Cardiac septum (tissue), 1 donor: ENCODE measurements at places on chromosomes 5 and 9. TPM values are rescaled to one million over a fixed set of nuclear protein-coding genes. Genes with fewer than 3 reads are reported as not detected.

The SVEP1 gene
- 6.7 TPM for total RNA-seq

DNA sequence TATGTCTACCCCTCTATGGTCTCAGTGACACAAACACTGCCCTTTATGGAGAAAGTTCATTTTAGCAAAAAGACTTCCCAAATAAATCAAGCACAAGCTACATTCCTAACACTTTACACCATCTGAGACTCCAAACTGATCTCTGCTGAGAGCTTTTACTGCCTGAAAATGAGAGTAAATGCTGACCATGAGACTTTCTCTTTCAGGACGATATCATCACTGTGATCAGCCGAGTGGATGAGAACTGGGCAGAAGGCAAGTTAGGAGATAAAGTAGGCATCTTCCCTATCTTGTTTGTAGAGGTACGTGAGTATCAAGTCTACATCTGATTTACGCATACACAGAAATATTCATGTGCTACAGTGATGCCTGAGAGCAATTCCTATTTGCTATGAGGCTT lies 67.5 kb downstream of the SH3RF2 start:
- no peak for DNase-seq

DNA sequence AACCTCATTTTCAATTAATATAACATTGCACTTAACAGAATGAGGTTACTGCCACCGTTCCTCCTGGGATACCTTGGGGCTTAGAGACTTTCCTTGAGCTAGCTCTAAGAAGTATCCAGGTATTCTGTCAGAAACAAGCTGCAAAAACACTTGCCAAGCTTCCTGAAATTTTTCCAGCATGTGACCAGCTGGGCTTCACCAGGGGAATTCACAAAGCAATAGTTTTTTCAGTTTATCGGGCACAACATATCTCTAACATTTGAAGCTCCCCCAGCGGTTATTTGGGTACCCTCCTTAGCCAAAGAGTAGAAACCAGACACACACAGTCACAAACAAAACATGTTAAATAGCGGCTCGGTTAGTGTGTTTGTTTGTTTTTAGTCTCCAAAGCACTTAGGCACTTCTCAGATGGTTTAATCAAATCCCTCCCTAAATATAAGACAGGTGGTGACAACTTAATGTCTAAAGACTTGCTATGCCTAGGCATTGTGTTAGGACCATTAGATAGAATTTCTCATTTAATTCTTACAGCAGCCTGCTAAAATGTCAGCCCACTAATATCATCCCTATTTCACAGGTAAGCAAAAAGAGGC lies 278.2 kb downstream of the GLIS3 start:
- no peak for DNase-seq

The ZNF300 gene
- 1.5 TPM for total RNA-seq

DNA sequence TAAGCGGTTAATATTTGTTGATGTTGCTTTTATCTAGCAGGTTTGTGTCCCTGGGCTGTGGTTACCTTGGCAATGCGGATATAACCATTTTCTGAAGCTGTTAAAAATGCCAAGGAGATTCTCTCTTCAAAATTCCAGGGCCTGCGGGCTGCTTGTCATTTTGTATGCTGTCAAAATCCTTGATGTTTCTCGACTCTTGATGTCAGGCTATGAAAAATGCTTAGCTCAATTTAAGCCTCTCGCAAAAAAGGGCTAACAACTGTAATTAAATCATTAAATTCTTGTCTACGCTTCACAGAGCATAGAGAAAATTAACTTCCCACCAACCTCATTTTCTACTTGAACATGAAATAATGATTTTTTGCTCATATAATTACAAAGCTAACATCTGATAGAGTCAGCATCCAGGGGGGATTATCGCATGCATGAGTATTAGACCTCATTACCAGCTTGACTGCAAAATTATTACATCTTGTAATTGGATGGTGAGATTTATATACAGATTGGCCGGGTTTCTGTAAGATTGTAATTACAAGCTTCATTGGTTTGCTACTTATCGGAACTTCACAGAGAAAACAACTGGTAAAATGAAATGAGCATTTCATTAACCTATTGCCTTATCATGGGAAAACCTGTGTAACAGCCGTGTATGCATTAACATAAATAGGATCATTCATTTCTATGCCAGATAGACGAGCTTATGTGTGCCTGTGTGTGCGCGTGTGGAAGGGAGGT lies 83.1 kb upstream of the IRX1 start:
- no peak for DNase-seq

DNA sequence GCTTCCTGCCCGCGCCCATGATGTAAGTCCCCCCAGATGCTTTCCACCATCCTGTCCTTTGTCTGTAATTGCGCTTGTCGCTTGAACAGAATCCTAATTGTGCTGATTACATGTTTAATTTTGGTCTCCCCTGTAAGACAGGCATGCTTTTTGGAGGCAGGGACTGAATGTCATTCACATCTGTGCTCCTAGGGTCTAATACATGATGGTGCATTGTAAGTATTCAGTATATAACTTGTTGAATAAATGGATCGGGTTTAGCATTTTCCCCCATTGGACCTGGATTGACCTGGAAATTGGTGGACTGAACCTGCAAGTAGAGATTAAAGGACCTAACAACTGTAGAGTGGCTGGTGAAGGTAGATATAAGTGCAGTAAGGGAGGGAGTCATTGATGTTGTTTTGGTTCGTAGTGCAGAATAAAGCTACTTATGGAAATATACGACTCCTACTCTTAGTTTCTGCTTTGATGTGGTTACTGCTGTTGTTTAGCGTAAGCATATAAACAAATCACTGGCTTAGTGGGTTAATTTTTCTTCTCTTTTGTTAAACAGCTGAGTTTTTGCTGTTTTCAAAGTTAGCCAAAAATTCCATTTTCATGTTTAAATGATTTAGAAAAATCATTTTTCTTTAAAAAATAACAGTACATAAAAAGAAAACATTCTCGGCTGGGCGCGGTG lies 57.3 kb downstream of the TRIO start:
- DNase-seq, result no peak
